ENCODE measurements at places on chromosomes 12 and 14.

- DNase-seq: no peak
These were observed 6.0 kb upstream of the SLC24A4 start for GRCh38 chr14:92316937-92317336.

GRCh38 chr12:52214421-52214802 is 18.6 kb upstream of the KRT7 start:
- DNase-seq: no peak

DNA sequence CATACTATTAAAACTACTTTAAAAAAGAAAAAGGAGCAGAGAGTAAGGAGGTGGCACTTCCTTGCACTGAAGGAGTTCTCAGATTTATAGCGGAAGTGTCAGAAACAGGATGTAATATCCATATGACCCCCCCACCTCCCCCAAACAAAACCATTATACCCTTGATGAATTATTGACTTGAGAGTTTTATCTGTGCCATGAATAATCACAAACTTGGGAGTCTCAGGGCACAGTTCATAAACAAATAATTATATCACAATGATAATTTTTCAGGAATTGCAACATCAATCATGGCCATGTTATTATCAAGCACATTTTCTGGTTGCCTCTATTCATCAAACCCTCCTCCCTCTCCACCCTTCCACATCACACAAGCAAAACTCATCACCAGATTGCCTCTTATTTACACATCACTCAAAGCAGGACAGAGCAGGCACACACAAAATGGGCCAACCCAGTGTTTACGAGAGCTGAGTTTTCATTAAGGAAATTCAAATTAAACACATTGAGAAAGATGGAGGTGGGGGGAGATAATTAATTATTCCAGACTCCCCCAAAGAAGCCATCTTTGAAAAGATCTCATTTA is 141.4 kb downstream of the EGLN3 start:
- DNase-seq: no peak

GRCh38 chr14:75879031-75879430 is 102.8 kb downstream of the TGFB3 start:
- no peak for DNase-seq

DNA sequence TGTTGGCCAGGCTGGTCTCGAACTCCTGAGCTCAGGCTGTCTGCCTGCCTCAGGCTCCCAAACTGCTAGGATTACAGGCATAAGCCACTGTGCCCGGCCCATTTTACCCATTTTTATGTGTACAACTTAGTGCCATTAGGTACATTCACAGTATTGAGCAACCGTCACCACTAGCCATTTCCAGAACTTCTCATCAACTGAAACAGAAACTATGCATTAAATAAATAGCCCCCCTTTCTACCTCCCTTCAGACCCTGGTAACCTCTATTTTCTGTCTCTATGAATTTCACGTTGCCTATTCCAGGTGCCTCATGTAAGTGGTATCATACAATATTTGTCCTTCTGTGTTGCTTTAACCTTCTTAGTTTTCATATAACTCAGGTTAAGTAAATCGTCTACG is 15.9 kb downstream of the ZCRB1 start:
- DNase-seq: no peak

DNA sequence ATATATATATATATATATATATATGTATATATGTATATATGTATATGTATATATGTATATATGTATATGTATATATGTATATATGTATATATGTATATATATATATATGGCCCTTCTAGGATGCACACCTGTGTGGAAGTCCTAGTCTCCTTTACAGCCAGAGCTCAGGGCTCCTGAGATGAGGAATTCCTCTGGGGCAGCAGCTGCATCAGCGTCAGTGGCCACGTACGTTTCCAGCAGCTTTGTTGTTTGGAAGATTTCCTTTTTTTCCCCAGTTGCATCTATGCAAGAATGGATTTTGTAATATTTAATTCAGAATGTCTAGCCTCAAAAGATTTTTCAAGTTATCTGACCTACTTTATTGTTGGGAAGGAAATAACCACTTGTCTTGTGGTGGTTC is 68.6 kb downstream of the TNFAIP2 start:
- DNase-seq: no peak

GRCh38 chr14:32578181-32578580 is 249.1 kb downstream of the AKAP6 start:
- no peak for DNase-seq

DNA sequence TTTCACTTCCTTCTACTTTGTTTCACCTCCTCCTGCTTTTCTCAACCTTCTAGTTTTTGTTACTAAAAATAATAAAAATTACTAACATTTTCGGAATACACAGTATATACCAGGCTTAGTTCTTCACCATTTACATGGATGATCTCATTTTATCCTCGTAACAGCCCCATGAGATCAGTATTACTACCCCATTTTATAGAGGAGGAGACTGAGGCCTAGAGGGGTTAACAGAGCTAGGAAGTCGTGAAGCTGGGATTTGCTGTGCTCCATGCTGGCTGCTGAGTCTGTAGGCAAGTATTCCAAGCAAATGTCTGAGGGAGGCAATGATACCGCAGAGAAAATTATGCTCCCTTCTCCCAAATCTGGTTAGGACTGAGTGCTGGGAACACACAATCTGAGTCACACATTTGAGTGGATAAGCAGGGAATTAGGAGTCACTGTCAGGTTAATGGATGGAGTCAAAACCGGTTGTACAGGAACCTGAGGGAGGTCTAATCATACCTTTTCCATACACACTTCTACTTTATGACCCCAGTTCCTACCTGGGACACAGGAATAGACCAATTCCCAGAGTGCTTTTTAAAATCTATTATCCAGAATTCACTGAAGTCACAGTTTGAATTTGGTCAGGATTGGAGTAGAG is 51.1 kb downstream of the ZFYVE26 start:
- no peak for DNase-seq

DNA sequence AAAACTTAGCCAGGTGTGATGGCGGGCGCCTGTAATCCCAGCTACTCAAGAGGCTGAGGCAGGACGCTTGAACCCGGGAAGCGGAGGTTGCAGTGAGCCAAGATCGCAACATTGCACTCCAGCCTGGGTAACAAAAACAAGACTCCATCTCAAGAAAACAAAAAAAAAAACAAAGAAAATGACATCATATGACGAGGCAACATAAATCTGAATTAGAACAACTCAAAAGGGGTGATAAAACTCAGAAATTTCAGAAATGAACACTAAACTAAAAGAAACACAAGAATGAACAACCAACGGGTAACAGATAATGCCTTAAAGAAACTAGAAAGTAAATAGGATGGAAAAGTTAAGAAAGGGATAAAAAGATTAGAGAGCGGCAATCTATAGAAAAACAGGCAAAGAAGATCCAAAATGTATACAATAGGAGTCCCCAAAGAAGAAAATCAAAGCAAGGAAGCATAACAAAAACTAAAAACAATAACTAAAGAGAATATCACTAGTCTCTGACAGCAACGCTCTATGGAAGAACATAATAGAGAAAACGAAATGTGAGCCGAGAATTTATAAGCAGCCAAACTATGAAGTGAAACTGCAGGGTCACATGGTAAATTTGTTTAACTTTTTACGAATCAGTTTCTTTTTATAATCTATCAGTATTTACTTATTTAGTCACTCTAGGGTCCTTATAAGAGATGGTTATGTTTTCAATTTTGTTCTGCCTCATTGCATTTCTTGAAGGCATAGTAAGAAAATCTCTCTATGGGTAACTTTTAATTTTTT is 45.7 kb downstream of the SPPL3 start:
- no peak for DNase-seq

GRCh38 chr14:69096781-69097475 is 56.0 kb downstream of the DCAF5 start:
- DNase-seq: no peak

DNA sequence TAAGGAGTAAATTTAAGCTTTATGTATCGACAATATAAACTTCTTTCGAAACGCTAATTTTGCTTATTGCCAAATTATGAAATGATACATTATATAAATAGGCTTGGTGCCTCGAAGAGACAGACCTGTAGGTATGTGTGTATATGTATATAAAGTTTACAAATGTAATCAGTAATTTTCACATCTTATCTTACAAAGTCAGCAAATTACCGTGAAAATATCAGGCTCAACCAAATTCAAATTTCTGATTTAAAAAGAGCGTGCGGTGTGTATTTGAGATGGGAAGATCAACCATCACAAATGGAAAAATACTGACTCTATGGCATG is 605 bp downstream of the ZCRB1 start:
- DNase-seq: no peak

GRCh38 chr14:70785556-70785955 is 23.8 kb downstream of the MAP3K9 start:
- DNase-seq: no peak

DNA sequence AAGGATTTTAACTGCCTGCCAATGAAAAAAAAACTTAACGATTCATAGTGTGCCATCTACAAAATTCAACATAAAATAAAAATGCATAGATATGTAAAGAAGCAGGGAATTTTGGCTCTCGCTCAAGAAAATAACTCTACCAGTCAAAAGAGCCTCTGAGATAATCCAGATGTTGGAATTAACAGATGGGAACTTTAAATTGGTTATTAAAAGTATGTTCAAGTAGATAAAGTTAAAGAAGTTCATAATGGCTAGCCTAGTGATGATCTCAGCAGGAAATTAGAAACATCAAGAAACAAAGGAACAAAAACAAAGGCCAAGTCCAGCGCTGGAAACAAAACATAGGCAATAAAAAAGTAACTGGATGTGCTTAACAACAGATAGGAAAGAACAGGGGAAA is 23.1 kb downstream of the PIK3C2G start:
- DNase-seq: no peak

DNA sequence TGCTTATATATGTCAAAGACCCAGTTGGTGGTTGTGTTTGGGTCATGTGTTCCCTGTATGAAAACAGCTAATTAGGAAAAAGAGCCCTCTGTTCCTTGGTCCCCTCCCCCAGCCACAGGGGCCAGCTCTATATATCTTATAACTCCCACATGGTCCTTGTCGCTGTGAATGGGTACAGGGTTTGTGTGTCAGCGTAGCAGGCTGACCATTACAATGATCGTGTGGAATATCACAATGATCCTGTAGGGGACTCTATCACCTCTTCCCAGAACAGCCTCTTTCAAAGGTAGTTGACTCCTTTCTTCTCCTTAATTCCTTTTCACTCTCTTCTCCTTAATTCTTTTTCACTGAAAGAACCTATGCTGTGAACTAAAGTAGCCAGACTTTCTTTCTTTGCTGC is 51.6 kb upstream of the RIC8B start:
- DNase-seq: no peak

- no peak for DNase-seq
These were observed 7.5 kb downstream of the NTF3 start for GRCh38 chr12:5439371-5439771.

DNA sequence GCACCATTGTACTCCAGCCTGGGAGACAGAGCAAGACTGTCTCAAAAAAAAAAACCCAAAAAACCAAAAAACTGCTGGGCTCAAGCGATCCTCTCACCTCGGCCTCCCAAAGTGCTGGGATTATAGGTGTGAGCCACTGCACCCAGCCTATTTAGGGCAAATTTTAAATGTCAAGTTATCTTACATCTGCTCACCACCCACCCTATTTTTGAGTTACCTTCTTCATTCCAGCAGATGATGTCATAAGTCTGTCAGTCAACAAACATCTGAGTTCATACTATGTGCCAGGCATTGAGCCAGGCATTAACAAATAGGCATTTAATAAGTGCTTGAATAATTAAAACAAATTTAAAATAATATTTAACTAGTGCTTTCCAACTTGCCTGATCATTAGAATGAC is 21.5 kb downstream of the BATF start:
- no peak for DNase-seq

DNA sequence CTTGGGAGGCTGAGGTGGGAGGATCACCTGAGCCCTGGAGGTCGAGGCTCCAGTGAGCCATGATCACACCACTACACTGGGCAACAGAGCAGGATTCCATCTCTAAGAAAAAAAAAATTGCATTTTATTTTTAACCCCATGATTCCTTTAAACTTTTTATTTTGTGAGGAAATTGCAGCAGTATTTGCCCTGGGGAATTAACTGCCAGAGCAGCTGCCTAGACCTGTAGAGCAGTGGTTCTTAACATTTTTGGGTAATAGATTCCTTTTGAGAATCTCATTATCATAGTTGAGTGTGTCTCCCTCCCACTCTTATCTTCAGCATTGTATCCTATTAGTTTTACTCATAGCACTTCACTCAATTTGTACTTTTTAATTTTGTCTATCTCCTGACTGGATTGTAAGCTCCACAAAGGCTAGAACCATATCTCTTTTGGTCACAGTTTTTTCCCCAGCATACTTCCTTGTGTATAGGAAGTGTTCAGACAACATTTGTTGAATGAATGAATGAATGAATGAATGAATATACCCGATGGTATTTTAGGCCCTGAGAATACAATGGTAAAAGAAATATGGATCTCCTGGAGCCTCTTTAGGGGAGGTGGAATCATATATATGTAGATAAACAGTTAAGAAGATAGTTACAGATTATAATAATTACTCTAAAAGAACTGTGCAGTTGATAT is 40.6 kb downstream of the BRMS1L start:
- DNase-seq: no peak

DNA sequence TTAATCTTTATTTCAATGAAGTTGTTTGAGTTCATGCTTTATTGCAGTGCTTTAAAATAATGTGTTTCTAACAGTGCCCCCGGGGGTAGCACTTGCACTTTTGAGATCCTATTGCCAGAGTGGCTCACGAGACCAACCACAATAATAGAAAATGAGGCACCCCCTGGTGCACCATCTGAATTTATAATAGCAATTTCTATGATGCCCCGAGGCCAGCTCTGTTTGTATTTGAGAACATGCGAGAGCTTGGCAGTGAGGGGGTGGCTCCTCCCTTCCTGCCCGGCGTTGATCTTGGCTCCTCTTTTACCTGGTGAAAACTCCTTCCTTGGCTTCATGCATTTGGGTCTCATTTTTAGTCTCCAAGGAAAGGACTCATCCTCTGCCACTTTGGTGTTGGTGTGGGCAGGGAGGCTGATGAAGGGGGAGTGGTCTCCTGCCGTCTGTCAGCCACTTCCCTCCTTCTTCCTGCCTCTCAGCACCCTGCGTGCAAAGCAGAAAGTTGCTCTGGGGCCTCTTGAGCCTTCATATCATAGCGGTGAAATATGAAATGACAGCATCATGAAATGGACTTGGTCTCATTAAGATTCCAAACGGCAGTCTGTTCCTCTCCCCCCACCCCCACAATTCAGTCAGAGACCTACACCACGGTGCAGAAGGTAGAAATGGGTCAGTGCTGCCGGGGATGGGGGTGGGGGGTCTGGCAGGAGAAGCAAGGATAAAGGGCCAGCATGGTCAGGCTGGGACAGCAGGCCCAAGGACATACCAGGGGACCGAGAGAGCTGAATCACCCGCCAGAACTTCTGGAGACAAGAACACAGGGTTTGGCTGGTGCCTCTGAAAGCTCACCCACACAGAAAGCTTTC is 17.7 kb upstream of the NRXN3 start:
- DNase-seq: no peak

- no peak for DNase-seq
These were observed 37.5 kb downstream of the RPGRIP1 start for GRCh38 chr14:21317398-21317797.

- no peak for DNase-seq
These were observed 466.1 kb downstream of the FOXG1 start for GRCh38 chr14:29232711-29233110.

All from caudate nucleus (tissue), 63 donors.